ENCODE measurements at places on chromosomes 11 and 22. TPM values are rescaled to one million over a fixed set of nuclear protein-coding genes. Genes with fewer than 3 reads are reported as not detected.

- no peak overlapping the region for H3K4me3 ChIP-seq
- no peak for DNase-seq
- no peaks in the 10 kb centered on the region for H3K36me3 ChIP-seq
- no peaks in the 10 kb centered on the region for H3K27me3 ChIP-seq
- no peaks in the 10 kb centered on the region for H3K4me1 ChIP-seq
These were observed 753.0 kb downstream of the NTM start for GRCh38 chr11:132123449-132123848.

The GALNT18 gene
- 0.29 TPM for total RNA-seq

The TREH gene
- total RNA-seq: not detected

The SERHL2 gene
- total RNA-seq: not detected

GRCh38 chr22:43510281-43511070 lies 98.7 kb downstream of the MPPED1 start:
- H3K36me3 ChIP-seq: no peaks in the 10 kb centered on the region
- DNase-seq: no peak
- no peak overlapping the region for H3K4me3 ChIP-seq
- H3K27me3 ChIP-seq: no peaks in the 10 kb centered on the region
- H3K4me1 ChIP-seq: no peaks in the 10 kb centered on the region

DNA sequence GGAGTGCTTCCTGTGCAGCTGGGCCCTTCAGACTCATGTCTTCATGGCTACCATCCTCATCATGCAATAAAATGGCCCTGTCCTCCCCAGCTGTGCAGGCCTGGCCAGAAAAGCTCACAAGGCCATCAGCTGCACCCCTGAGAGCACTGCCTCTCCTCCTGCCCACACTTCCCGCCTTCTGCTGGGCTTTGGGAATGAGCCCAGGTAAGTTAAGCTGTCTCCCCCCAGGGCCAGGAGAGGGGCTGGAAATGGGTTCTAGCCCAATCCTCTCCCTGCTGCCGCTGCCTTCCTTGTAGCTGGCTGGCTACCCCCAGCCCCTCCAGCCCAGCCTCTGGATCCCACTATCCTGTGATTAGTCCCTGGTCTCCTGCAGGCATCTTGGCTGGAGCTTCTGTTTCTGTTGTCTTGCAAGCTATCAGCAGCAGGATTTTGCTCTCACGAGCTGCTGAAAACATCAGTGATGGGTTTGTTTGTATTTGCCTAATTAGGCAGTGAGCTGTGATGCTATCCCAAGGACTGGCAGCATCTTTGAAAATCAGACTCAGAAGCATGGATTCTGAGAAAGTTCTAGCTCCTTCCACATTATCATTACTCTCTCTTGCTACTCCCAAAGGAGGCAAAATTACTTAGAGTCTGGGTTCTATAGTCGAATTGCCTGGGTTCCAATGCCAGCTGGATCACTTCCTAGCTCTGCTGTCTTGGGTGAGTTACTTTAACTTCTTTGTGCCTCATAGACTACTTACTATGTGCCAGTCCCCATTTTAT lies 168.1 kb downstream of the ST3GAL4 start:
- no peak overlapping the region for H3K27ac ChIP-seq
- H3K36me3 ChIP-seq: no peaks in the 10 kb centered on the region
- no peak overlapping the region for H3K4me3 ChIP-seq
- no peak for DNase-seq
- no peaks in the 10 kb centered on the region for H3K4me1 ChIP-seq
- H3K27me3 ChIP-seq: peaks cover 8% of the 10 kb centered on the region

DNA sequence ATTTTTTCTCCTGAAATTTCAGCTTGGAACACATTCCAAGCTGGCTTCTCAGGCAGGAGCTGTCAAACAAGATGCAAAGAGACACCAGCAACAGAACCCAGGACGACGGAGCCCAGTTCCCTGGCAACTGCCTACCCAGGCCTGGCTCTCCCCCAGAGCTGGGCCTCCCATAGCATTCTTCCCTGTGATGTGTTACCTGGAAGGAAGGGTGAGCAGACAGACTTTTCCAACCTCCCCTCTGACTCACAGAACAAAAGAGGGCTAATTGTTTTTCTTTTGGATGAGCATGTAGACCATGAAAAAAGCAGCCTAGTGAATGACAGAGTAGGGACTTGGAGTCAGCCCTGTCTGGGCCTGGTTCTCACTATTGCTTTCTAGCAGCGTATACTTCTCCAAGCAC lies 55.3 kb upstream of the BMAL1 start:
- no peaks in the 10 kb centered on the region for H3K4me1 ChIP-seq
- no peak overlapping the region for H3K27ac ChIP-seq
- DNase-seq: no peak
- no peak overlapping the region for H3K4me3 ChIP-seq
- no peaks in the 10 kb centered on the region for H3K36me3 ChIP-seq

- H3K4me3 ChIP-seq: no peak overlapping the region
- H3K36me3 ChIP-seq: no peaks in the 10 kb centered on the region
- no peaks in the 10 kb centered on the region for H3K4me1 ChIP-seq
- H3K27ac ChIP-seq: no peak overlapping the region
These were observed 4.7 kb downstream of the OR5AP2 start for GRCh38 chr11:56637500-56637899.

DNA sequence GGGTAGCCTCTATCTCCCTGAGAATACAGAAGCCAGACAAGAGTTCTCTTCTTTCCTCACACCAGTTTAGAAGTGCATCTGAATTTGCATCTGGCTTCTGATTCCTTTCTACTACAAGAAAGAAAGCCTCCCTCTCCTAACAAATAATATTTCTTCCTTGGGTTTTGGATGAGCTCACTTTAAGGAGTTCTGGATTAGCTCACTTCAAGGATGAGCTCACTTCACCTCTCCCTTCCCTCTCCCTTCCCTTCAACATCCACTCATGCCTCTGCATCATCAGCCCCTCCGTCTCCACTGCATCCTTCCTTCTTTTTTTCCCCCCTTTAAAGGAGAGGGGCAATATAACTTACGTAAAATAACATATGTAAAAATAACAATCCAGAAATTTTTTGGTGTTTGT lies 1.6 kb upstream of the MTNR1B start:
- H3K27me3 ChIP-seq: peaks cover 11% of the 10 kb centered on the region
- H3K36me3 ChIP-seq: no peaks in the 10 kb centered on the region
- no peak overlapping the region for H3K4me3 ChIP-seq
- H3K27ac ChIP-seq: no peak overlapping the region
- H3K4me1 ChIP-seq: no peaks in the 10 kb centered on the region

The YPEL1 gene
- total RNA-seq: 19.0 TPM

DNA sequence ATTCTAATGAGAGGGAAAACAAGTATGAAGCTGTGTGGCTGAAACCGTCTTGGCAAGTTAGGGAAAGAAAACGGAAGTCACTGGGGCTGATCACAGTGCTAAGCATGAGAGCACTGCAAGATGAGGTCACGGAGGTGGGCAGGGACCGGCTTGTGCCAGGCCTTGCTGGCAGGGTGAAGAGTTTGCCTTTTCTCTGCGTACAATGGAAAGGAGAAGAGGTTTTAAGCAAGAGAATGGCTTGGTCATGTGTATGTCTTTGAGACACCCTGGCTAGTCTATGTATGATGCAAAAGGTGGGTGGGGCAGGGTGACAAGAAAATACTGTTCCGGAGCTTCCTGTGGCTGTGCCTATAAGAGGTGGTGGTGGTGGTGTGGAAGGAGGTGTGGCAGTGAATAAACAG lies 567.9 kb downstream of the NTM start:
- H3K36me3 ChIP-seq: no peaks in the 10 kb centered on the region
- H3K27me3 ChIP-seq: peaks cover 5% of the 10 kb centered on the region
- H3K27ac ChIP-seq: no peak overlapping the region
- no peaks in the 10 kb centered on the region for H3K4me1 ChIP-seq
- DNase-seq: no peak
- H3K4me3 ChIP-seq: no peak overlapping the region

DNA sequence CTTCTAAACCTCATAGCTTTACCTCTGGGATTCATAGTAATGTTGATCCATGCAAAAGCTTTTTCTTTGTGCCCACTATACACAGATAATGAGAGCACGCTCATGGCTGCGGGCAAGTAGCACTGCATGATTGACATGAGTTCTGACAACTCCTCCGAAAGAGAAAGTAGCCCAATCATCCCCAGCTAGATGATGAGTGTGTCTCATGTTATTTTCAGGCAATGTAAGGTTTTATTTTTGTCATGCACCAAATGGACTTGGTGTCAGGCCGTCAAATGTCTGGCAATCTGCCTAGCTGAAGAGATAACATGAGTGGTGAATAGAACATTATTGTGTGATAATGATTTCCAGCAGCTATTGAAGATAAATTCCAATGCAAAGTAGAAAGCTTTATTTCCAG lies 662.6 kb downstream of the NTM start:
- no peak overlapping the region for H3K27ac ChIP-seq
- H3K4me1 ChIP-seq: no peaks in the 10 kb centered on the region
- no peak overlapping the region for H3K4me3 ChIP-seq
